ENCODE measurements at places on chromosomes 5 and 9. TPM values are rescaled to one million over a fixed set of nuclear protein-coding genes. Genes with fewer than 3 reads are reported as not detected.

DNA sequence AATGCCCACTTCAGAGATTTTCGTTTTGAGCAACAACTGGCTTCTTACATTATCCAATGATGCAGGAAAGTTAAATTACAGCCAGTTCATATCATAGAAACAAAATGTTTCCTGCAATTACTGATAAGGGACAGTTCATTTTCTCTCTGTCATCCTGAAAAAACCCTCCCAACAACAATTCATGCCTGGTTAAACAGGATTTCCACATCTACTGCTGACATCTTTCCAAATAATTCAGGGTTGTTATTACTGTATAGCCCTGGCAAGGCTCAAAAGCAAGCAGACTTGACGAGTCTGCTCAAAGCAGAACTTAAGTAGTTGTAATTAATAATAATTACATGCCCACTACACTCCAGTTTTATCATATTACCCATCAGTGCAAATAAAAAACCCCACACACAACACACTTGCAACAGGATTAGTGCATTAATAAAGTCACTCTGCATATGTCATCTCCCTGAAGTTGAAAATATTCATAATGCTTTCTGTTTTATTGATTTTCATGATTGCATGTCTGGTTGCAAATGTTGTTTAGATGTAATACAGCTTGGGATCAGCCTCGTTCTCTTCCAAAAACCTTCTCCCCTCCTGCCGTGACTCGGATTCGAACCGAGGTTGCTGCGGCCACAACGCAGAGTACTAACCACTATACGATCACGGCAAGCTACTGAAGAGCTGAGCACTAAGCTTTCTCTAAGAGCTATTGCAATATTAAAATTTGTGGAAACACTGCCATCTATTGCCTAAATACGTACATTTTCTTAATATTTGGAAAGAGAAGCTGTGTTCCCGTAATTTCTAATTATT, 119.6 kb upstream of the NFIB start:
- no peak for DNase-seq

- DNase-seq, result no peak
Observed at GRCh38 chr5:1214936-1215220, 10.3 kb upstream of the SLC6A18 start.

- DNase-seq, result no peak
Observed at GRCh38 chr5:113293975-113294310, 140.8 kb downstream of the TSSK1B start.

GRCh38 chr5:163460562-163461171, at the start of gene HMMR:
Gene HMMR (plus strand): TSS chr5:163460632. CDS start chr5:163460693, 61 bp downstream.
- no peak for DNase-seq

DNA sequence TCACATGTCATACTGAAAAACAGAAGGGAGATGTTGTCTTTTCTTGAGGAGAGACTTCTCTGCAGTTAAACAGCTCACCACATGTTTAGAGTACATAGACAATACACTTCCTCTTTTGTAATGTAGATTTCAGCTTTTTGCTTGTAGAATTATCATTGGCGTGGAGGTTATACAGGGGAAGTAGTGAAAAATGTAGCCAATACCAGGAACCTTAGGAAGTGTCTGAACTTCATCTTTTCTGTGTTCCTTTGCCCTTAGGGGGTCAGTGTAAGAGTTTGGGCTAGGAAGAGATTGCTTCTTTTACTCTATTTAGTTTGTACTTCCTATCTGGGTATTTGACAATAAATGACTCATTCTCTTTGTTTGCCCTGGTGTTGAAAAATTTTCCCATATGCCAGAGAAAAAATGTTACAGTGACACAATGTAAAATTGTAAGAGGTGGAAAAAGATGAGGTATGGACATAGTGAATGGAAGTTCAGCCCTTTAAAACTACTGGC, 21.0 kb upstream of the CDKN2B start:
- no peak for DNase-seq

DNA sequence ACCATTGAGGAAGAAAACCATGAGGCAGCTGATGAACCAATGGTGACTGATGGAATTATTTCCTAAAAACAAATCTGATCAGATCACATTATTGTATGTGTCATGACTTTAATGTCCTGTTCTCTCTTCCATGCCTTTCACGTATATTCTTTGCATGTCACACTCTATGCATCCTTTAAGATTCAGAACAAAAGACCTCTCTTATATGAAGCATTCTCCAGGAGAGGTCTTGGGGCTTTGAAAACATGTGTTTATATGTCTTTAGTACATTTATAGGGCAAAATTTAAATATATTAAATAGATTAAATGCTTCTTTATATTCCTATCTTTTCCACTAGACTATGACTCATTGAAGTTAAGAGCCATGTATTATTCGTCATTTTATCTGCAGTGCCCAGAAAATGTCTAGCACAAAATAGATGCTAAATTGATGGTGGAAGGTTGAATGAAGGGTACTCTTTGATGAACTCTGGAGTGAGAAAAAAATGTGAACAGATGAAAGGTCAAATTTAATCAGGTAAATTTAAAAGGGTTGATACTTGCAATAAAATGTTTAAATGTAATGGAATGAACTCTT, 196.3 kb downstream of the PSAT1 start:
- DNase-seq, result no peak

GRCh38 chr9:132997591-132997990, 19.1 kb downstream of the GFI1B start:
- DNase-seq, result no peak

DNA sequence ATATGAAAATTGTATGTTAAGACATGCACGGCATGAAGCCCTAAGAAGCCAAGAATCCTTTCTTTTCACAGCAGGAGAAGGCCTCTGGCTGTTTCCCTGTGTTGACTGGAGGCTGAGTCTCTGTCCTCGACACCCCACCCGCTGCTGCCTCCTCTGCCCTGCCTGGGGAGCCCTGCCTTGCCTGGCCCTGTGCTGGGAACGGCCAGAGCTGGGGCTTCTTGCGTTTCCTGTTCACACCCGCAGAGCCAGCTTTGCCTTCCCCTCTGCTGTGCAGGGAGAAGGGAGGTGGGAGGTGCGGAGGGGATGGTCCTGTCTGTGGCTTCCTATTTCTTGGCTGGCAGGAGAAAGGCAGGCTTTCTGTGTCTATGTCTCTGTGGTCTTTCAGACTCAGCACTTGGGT, 6.9 kb upstream of the GMCL2 start:
- DNase-seq, result no peak

DNA sequence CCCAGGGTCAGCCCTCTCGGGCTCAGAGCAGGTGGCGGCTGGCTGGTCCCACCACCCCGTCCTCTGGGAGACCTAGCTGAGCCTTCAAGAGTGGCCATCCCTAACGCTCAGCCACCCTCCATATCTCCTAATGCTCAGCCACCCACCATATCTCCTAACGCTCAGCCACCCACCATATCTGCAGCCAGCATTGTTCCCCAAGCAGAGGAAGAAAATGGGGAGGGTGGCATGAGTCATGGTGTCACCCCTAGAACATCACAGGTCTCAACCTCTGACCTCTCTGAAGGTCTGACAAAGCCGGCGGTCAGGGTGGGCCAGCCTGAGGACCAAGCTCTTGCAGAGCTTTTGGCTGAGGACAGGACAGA, 14.7 kb downstream of the LHX3 start:
- DNase-seq, result no peak

DNA sequence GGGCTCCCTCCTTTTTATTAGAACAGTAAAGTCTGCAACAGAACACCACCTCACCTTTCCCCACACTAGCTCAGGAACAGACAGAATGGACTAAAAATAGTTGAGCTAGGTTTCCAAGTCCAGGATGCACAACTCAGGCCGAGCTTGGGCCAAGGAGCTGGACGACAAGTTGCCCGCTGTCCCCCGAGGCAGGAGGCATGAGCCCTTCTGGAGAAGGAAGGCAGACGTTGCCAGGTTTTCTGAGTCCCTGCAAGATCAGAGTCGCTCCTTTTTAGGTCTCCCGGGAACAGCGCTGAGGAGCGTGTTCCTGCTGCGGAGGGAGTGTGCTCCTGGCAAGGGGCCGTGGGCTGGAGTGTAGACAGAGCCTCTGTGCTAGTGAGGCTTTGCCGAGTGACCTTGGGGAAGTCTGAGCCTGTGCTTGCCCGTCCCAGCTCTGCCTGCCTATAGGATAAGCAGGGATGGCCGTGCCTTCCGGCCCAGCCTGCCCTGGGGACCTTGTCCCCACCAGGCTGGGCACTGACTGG, 121.6 kb downstream of the WNK2 start:
- no peak for DNase-seq

GRCh38 chr9:350384-350783, 135.7 kb downstream of the DOCK8 start:
- DNase-seq, result no peak

DNA sequence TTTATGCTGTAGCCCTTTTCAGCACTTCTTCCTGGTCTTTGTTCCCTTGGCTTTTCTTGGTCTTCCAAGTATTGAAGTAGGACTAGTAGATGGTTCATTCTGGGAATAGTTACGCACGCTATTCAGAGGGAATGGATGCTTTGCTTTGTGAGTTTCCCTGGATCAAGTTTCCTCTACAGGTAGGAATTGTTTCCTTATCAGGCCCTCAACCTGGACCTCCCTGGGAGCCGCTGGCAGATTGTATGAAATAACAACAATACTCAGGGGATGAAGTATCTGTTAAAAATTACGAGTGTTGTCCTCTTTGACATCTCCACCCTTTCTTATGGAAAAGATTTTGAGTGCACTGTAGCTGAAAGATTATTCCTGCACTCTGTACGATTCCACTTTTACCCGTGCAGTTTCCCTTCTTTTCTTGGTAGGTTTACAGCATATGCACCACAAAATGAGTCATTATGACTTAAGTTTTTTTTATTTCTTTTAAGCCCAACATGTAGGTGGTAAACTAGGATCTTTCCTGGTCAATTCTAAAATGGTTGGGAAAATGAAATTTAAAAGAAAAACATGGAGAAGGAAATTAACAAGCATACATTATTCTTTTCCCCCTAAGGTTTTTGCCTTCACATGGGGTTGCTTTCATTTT, 57.9 kb downstream of the ARHGAP26 start:
- no peak for DNase-seq

- no peak for DNase-seq
Observed at GRCh38 chr9:109886041-109886440, 106.0 kb downstream of the PALM2AKAP2 start.

GRCh38 chr9:121707477-121708424, 56.3 kb downstream of the DAB2IP start:
- no peak for DNase-seq

GRCh38 chr9:120928015-120928482, 1.5 kb upstream of the TRAF1 start:
- DNase-seq, result no peak

DNA sequence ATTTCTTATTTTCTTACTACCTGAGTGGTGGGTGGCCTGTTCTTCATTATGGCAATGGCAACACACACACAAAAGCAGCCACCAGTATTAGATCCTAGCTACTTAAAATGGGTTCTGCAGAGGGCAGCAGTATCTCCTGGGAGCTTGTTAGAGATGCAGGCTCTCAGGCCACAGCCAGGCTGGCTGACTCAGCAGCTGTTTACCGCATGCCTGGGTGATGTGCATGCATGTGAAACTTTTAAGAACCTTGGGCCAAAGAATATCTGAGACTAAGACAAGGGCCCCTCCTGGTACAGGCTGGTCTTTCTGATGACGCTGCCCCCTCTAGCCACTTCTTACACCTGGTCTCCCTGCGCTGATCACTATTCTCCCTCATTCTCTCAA, 399.0 kb downstream of the MED10 start:
- no peak for DNase-seq

GRCh38 chr5:133203317-133204305, 151.8 kb downstream of the HSPA4 start:
- DNase-seq, result no peak

- DNase-seq, result no peak
Observed at GRCh38 chr5:54644226-54644625, 126.7 kb downstream of the SNX18 start.

- peak; percentile 36 for DNase-seq
Observed at GRCh38 chr9:93261735-93262523, 78.0 kb downstream of the WNK2 start.

GRCh38 chr5:143239882-143240518, 163.5 kb downstream of the NR3C1 start:
- DNase-seq, result no peak

CD14 gene
- 3.1 TPM for total RNA-seq

PDE6A gene
- not detected for total RNA-seq

CENPK gene
- 67.6 TPM for total RNA-seq

TMEM245 gene
- 34.4 TPM for total RNA-seq

PCSK5 gene
- 1.8 TPM for total RNA-seq

STKLD1 gene
- total RNA-seq, result 0.24 TPM

CD72 gene
- 6.5 TPM for total RNA-seq

LTC4S gene
- 1.0 TPM for total RNA-seq

CA9 gene
- total RNA-seq, result not detected

SOHLH1 gene
- total RNA-seq, result not detected

Data from CD8-positive, alpha-beta memory T cell (primary cell).